ENCODE measurements at places on chromosomes 5 and 9.

DNA sequence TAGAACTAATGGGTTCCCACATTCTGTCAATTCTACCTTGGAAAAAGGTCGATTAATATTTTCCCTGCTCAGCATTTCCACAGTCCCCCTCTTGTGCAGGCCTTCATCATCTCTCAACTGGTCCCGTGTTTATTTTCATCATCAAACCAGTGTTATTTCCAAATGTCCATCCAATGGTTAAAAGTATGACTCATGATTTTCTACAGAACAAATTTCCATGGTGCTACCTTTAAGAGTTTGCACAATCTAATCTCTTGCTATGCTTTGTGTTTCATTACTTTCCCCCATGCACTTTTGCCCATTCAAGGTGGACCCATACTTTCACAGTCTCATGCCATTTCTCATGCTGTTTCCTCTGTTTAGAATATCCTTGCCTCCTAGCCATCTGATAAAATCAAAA, 143.7 kb downstream of the CCDC192 start:
- no peak for DNase-seq

- DNase-seq: no peak
Measured at GRCh38 chr5:32520972-32521371, 64.4 kb upstream of the SUB1 start.

DNA sequence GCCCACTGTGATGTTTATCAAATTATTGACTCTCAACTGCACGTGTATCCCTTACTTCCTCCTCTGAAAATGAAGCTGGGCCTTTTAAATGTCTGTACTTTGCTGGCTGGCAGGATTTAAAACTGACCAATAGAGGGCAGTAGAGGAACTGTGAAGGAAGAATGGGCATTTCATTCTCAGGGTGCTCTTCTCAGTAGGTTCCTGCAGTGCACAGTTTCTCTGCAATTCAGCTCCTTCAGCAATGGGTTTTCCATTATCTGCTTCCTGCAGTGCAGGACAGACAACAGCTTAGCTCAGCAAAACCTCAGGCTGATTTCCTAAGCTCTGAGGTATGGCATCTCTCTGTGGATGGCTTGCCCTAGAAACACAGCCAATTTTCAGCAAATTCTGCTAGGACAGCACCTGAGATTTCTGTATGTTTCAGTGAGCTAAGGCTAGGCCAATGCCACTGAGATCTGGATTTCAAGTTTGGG, 298.4 kb upstream of the PRDM9 start:
- no peak for DNase-seq

DNA sequence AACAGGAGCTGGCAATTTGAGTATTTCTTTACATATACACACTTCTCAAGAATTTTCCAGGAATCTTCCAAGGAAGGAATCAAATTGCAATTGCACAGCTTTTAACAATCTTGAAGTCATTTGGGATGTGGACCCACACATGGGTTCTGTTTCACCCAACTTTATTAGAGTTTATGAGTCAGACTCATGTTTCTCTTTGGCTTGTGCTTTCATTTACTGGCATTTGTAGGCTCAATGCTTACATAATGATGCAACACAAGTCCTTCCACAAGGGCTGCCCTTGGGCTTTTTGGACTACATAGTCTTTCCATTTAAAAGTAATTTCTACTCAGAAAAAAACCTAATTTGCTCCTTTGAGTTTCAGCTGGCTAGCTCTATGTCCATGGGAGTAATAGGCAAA, 4.6 kb upstream of the CDC37L1 start:
- DNase-seq: no peak

DNA sequence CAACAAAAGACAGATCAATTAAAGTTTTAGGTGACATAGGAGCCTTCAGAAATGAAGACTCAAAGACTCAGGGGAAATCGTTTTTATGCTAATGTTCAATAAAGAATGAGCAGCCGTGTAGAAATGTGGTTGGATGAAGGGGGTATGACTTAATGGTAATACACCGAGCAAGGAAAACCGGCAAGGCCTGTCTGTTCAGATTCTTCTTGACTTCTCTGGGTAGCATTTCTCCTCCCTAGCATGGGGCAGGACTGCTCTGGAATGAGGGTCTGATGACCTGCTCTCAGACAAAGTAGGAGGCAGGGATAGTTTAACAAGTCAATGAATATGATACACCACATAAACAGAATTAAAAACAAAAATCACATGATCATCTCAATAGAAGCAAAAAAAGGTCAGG, 487.4 kb downstream of the ZNF608 start:
- DNase-seq: no peak

- no peak for DNase-seq
Measured at GRCh38 chr5:95649842-95650620, 3.5 kb downstream of the RFESD start.

DNA sequence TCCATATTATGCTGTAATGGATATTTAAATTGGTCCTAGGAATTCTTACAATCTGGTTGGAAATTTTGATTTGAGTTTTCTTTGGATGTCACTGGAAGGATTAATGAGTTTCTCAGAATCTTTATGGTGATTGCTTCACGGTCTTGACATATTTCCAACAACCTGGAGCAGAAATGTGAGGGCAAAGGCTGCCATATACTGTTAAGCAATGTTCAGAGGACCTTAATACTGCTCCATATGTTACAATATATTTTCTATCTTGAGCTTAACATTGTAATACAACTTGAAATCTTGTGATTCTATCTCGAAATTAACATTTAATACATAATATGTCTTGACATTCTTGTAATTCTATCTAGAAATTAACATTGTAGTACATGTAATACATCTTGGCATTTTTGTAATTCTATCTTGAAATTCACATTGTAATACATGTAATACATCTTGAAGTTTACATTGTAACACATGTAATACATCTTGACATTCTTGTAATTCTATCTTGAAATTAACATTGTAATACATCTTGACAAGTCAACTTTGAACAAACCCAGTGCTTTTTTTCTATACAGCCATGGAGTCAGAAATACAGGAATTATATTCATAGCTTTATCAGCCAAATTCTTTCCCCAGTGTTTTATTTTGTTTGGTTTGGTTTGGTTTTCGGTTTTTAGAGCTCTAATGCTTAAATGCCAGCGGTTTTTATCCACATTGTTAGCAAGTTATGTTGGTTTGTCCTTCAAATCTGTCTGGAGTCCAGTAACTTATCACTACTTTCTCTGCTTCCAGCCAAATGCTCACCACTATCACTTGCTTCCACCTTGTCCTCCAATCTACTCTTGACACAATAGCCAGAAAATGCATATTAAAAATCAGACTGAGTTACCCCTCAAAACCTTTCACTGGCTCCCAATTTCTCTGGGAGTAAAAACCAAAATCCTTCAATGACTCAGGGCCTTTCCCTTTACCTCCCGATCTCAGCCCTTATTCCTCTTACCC, 3.0 kb upstream of the TUT7 start:
- DNase-seq: no peak

DNA sequence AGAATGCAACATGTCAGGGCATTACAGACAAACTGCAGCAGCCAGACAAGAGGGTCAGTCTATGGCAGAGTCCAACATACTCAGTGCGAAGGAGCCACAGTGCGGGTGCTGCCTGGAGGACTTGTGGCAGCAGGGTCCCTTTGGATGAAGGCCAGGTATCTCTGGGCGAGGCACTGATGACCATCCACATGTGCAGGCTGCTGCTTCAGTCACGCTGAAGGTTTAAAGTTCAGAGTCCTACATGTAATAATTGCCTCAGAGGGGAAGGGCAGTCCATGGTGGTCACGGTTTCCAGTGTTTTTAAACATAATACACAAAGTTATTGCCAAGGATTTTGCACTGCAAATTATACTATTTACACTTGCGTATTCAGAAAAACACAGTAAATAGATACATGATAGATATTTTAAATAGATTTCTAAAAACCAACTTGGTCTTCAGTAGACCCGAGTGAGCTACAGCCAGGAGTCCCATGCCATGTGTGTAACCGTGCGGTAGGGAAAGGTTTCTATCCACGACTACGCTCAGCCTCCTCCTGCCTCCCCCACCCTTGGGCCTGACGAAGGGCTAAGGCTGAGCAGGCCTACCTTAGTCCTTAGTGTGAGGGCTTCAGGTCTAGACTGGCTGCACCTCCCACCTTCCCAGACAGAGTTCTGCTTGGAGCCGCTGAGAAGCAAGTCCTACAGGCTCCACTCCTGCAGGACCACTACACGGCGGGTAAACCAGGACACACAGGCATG, 76.2 kb downstream of the GPR21 start:
- no peak for DNase-seq

GRCh38 chr5:112697322-112697721, 40.4 kb upstream of the APC start:
- DNase-seq: no peak

- DNase-seq: no peak
Measured at GRCh38 chr5:142740474-142741242, 29.5 kb upstream of the ARHGAP26 start.

DNA sequence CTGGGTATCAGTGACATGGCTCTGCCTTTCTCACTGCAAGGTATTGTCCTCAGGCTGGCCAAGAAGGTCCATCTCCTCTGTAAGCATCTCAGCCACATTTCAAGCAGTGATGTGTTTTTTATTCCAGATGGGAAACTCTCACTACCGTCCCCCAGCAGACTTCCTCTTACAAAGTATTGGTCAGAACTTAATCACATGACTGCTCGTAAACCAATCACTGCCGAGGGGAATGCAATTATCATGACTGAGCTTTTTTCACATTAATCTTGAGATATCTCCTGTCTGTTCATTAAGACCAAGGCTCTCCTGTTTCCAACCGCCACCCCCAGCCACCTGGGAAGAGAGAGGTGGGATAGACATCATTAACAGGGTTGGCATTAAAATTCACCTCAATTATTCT, 76.4 kb downstream of the BNC2 start:
- DNase-seq: no peak

- no peak for DNase-seq
Measured at GRCh38 chr5:38527475-38527874, 29.0 kb downstream of the LIFR start.

DNA sequence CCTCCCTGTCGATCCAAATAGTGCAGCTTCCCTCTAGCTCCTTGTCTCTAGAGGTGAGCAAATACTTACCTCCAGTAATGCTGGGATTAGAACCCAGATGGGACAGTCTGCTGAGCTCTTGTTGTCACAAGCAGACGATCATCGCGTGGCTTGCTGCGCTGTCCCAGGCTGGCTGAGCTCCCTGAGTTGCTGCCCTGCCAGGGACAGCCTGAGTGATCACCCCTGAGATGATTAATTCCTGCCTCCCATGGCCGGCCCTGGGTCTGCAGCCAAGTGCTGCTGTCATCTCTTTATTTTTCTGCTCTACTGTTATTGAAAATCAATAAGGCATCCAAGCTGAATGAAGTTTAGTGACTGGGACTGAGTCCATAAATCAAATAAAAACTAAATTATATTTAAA, 94.0 kb upstream of the ALDH1B1 start:
- DNase-seq: no peak

GRCh38 chr5:172743112-172743959, 27.7 kb downstream of the DUSP1 start:
- DNase-seq: no peak

DNA sequence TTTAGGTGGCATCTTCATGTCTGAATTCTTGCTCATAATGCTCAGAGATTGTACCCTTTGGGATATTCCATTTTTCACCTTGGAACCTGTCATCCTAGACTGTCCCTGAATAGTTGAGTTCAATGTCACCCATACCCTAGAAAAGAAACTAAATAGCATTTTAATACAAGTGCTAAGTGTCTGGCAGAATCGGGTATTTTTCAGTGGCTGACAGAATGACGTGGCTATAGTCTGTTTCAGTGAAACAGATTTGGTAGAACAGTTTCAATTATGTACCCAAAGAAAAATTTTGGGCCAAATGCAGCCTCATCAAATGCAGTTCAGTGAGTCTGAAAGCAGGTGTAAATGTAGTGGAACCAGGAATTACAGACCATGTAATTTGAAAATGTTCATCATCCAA, 1041.2 kb downstream of the DTWD2 start:
- no peak for DNase-seq

DNA sequence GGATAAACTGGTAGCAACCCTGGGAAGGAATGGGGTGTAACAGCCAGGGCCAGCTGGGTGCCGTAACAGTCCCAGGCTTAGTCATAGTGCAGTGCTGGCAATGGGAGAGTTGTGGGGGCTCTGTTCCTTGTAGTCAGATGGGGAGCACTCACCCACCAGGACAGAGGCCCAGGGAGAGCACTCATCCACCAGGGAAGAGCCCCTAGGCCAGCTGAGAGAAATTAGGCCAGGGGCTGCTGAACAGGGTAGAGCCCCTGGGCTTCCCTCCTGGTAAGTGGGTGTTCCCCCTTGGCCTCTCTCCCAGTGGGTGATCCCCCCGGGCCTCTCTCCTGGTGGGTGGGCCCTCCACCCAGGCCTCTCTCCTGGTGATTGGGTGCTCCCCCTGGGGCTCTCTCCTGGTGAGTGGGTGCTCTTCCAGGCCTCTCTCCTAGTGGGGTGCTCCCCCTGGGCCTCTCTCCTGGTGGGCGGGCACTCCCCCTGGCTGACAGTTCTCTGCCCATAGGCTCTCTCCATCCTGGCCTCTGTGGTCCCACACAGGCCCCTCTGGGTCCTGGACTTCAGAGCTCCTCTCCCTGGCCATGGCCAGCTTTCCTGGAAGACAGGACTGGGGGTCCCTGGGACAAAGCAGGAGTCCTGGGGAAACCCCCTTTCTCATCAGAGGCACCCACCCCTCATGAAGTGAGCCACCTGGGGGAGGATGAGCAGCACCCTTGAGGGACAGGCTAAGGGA, 13.4 kb downstream of the FGD3 start:
- DNase-seq: no peak

DNA sequence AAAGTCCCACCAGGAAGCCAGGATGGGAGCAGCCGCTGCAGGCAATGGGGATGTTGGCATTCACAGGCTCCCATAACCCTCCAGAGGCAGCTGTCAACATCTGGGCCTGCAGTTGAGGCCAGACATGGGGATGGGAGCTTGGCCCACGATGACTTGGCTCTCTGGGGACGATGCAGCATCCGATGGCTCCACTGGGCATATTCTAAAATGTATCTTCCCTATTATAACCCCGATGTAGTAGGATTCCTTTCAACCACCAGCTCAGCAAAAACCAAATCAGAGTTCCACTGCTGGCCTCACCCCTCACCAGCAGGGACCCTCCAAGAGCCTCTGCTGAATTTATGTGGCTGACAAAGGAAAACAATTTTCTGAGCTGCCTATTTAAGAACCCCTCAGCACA, 7.1 kb downstream of the SPRY4 start:
- DNase-seq: no peak

Measured in T-helper 2 cell (primary cell).